ENCODE measurements at places on chromosomes 2 and 18.

DNA sequence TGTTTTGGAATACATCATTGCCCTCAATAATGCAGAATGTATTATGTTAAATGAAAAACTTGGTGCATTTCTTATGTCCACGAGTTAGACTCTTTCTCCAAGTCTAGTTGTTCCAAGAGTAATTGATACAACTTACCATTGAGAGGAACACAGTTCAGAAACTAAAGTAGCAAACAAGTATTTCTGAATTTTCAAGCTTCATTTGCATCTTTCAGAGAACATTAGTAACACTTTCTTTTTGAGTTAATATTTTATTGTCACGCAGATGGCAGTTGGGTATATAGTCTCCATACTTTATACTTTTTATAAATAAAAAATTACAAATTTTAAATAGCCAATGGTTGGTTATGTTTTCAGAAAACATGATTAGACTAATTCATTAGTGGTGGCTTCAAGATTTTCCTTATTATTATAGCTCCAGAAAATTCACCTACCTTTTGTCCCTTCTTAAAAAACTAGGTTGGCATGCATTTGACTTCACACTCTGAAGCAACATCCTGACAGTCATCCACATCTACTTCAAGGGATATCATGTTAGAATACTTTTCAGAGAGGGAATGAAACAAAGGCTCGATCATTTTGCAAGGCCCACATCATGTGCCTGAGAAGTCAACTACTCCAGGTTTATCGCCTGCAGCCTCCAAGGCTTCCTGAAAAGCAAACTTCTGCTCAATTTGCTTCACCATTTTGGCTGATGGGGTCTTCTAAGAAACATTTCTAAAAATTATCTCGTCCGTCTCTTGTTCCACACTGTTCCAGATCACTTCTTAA, 29.9 kb downstream of the LYPD6B start:
- DNase-seq = no peak

GRCh38 chr2:219497495-219498279, 1.0 kb upstream of the GMPPA start:
- no peak for DNase-seq

DNA sequence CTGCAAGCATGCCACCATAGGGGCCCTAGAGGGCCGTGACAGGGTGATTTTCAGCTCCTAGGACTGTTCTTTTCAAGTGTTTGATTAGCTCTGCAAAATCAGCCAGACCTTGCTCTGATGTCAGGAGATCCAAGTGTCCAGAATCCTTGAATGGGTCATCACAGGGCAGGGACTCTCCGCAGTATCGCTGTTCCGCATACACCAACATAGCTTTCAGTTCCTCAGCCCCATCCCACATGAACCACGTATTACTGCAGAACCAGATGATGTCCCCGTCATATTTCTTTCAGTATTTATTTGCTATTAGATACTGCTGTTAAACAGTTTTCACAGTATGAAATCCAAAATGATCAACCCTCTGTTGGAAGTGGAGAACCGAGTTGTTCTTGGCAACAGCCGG, 46.6 kb upstream of the RFX8 start:
- DNase-seq = no peak

GRCh38 chr2:33441235-33441810, 35.1 kb upstream of the RASGRP3 start:
- DNase-seq = no peak

GRCh38 chr2:7513834-7514233, 596.6 kb downstream of the RNF144A start:
- DNase-seq = no peak

- no peak for DNase-seq
These were observed 12.6 kb upstream of the EIF2AK3 start for GRCh38 chr2:88639865-88640264.

- no peak for DNase-seq
These were observed 64.5 kb downstream of the ZNF532 start for GRCh38 chr18:58929206-58929605.

DNA sequence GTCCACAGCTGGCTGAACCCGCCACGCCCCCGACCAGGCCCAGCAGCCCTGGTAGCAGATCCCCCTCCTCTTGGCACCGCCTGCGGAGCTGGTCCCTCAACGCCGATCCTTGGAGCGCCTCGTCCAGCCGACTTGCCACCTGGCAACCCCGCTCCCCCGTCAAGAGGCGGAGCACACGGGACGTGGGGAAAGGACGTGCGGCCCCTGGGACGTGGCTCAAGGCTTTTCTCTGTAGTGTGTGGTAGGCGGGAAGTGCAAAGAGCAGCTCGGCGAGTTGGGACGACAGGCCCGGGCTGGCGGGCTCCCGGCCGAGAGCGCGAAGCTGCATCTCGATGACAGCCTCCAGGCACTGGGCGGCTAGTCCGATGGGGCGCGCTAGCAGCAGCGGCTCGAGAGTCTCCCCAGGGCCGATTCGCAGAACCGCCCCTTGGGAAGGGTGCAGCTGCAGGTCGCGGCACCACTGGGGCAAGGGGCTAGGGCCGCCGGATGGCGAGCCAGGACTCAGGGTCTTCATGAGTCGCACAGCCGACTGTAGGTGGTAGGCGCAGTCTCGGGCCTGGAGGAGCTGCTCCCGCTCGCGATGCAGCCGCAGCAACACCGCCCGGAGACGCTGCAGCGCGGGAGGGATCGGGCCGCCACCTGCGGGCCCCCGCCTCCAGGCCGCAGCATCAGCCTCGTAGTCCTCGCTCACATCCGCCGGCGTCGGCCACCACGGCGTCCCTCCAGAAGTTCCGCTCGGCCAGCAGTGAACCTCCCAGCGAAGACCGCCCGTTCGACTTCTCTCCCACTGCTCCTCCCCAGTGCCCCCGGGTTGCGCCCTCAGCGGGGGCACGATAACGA, 617 bp downstream of the CCDC142 start:
- DNase-seq = no peak

DNA sequence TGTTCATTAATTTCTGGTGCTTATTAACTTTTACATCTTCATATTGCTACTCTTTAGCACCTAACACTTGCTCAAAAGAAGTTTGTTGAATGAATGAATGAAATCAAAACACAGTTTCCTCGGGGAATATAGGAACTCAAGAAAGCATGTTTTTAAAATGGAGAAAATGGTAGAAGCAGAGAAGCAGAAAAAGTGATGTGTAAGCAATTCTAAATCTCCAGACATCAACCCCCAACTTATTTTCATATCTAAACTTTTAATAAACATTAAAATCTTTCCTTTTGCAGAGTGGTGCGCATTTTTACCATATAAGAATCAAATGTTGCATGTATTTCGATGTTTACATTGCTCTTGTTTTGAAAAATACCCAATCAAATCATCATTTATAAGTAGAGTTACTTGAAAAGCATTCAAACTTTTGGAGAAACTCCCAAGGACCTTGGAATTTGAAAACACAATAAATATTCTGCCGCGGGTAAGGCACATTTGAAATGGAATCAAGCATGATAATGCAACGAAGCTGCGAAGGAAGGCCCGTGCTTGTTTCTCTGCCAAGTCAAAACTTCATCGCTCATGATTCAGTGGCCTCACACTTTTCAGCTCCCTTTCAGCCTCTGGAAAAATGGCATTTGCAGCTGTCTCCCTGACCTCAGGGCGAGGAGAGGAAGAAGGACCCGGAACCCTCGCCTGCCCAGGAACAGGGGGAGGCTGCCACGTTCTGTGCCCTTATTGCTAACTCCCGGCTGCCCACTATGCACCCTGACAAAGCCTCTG, 26.7 kb upstream of the SMIM21 start:
- no peak for DNase-seq

GRCh38 chr2:63287956-63288355, 237.3 kb downstream of the OTX1 start:
- no peak for DNase-seq

DNA sequence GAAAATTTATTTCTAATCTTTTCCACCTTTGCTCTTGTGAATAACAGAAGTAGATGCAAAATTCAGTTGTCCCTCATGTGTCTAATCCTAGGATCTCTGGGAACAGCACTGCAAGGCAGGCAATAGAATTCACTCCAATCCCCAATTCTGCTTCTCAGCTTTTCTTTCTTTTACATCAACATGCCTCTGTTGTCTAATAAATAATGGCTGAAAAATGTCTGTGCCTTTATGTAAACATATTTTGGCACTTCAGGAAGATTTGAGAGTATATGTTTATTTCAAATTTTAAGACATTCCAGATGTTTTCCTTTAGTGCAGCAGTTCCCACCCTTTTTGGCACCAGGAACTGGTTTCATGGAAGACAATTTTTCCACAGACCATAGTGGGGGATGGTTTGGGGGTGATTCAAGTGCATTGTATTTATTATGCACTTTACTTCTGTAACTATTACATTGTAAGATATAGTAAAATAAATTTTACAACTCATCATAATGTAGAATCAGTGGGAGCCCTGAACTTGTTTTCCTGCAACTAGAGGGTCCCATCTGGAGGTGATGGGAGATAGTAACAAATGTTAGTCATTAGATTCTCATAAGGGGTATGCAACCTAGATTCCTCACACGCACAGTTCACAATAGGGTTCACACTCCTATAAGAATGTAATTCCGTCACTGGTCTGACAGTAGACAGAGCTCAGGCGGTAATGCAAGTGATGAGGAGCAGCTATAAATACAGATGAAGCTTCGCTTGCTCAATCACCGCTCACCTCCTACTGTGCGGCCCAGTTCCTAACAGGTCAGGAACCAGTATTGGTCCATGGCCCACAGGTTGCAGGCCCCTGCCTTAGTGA, 590.3 kb upstream of the CNTNAP5 start:
- DNase-seq = no peak

All from stimulated activated CD8-positive, alpha-beta memory T cell treated with anti-CD3 and anti-CD28 coated beads, Interleukin-2, amount 100 ng/mL, for 1 hour (primary cell).